ENCODE measurements at places on chromosomes 2 and 18. TPM values are rescaled to one million over a fixed set of nuclear protein-coding genes. Genes with fewer than 3 reads are reported as not detected.
A peak's percentile ranks its signal among the peaks of the same experiment; 100 is the strongest.

DNA sequence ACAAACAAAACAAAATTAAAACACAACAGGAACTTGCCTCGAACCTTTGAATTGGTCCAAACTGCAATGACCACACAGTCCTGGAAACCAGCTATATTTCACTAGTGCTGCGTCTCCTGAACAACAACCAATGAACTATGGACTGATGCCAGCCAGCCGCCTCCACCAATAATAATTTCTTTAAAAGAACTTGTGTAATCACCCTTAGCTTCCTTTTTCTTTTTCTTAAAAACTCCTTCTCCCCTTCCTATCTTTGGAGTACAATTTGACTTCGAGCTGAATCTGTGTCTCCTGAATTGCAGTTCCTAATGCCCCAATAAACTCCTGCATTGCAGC, 1.6 kb upstream of the CXXC1 start:
- no peak for DNase-seq

DNA sequence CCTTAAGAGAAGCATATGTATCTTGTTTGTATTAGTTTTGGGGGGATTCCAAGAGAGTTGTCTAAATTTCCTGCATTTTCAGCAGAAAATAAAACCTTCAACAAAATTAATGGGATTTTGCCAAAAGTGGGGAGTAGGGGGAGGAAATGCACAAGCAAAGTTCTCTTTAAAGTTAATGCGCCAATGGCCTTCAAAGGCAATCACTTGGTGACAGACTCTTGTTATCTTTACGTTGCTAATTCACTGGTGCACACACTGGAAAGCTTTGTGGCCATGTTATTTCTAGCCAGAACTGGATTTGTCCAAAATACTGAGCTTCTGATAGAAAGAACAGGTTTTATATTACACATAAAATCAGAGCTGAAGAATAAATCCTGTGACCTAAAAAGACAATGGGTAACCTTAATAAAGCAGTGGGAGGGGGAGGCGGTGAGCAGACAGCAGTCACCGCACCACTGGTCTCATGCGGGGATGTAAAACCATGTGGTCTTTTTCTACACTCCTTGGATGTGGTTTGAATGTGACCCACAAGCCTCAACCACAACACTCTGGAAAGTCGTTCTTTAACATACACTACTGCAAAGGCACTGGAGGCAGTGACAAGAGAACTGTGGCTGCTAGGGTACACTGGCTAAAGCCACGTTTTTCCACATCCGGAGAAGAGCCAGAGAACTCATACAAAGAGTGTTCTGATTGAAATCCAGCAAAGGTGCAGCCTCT, 176.9 kb upstream of the SMAD7 start:
- DNase-seq: no peak

DNA sequence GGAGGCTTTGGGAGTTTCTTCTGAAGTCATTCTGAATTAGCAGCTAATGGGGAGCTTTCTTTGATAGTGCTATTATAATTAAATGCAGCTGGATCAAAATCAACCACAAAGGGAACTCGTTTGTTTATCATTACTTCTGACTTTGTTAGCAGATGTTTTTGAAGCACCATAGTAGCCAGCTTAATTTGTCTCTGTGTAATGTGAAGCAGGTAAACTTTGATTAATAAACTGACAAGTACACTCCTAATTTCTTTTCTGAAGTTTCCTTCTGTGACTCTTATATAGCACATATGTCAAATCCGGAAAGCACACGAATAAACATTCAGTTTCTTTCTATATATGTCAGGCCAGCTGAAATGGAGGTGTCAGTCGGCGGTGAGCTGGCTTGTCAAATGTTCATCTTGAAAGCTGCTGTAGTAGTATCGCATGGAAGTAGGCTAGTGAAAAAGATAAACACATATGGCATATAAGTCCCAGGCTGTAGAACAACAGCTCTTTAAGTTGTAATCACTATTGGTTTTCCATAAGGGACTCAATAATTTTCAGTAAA, 451.9 kb upstream of the ZEB2 start:
- no peak for DNase-seq

The GPR75 gene
- 1.0 TPM for total RNA-seq

The MYL1 gene
- not detected for total RNA-seq

- no peak for DNase-seq
Measured at GRCh38 chr2:154233231-154233630, 361.5 kb downstream of the GALNT13 start.

GRCh38 chr2:226136739-226137138, 662.9 kb downstream of the IRS1 start:
- DNase-seq: no peak

DNA sequence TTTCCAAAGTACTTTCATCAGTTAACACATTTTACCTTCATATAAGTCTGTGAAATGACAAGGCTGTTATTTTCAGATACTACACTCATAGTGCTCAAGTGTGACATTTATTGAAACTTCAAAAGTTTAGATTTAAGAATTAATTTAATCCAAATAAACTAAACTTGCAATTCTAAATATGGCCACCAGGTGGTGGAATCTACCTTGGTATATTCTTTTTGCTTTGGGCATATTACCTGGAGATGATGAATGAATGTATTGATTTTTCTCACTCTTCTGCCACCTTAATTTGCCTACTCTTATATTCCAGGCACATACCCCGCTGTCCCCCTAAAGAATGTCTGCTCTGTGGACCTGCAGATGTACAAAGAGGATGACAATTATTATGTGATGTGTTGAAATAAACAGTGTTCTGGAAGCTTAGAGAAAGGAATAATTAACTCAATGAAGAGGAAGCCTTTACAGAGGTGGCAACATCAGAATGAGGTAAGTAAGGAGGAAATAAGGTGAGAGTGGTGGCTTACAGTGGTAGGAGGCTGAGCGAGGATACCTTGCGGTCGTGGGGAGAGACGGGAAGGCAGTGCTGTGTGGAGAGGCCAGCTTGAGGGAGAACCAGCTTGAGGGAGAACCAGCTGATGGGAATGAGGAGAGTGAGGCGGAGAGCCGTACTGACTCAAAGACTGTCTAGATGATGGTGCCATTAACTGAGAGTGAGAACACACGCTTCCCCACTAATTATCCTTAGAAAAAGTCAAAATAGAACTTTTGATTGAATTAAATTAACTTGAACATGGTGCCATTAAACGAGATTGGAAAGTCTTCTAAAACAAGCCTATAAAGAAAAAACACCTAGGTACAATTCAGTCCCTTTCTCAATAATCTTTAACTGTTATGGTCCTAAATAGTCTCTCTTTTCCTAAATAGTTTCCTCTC, 179.5 kb downstream of the CELF4 start:
- DNase-seq: peak; percentile 35

- no peak for DNase-seq
Measured at GRCh38 chr2:139217641-139218040, 437.5 kb upstream of the NXPH2 start.

DNA sequence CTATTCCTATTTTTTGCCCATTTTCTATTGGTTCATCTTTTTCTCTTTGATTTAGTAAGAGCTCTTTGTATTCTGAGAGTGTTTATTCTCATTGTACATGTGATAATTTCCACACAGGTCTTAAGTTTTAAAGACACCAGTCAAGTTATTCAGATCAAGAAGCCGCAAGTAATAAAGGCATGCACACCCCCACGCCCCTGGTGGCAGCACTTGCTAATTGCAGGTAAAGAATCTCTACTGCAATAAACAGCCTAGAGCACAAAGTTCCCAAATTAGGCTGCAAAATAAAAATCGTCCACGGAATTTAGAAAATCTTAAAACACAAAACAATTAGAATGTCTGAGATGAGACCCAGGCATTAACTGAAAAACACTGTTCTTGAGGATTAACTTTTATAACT, 45.2 kb downstream of the ST3GAL5 start:
- no peak for DNase-seq

- no peak for DNase-seq
Measured at GRCh38 chr2:220393711-220394110, 766.3 kb downstream of the SLC4A3 start.

- DNase-seq: no peak
Measured at GRCh38 chr2:31388736-31389135, 25.8 kb downstream of the XDH start.

The SIX2 gene
- total RNA-seq: 0.37 TPM

DNA sequence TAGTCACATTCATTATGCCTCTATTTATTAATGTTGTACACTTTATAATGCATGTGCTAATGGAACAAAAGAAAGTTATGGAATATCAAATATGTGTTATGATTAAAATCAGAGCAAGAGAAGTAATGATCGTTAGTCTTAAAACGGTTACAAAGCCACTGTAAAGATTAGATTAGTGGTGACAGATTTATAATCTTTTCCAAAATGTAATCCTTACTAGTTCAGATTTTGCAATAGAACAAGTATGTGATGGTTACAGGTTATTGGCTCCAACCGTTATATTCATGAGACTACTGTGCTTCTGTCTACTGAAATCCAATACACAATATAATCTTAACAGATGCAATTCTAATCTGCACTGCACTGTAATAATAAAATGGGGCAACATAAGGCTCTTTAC, 180.6 kb downstream of the ZNF521 start:
- DNase-seq: no peak

DNA sequence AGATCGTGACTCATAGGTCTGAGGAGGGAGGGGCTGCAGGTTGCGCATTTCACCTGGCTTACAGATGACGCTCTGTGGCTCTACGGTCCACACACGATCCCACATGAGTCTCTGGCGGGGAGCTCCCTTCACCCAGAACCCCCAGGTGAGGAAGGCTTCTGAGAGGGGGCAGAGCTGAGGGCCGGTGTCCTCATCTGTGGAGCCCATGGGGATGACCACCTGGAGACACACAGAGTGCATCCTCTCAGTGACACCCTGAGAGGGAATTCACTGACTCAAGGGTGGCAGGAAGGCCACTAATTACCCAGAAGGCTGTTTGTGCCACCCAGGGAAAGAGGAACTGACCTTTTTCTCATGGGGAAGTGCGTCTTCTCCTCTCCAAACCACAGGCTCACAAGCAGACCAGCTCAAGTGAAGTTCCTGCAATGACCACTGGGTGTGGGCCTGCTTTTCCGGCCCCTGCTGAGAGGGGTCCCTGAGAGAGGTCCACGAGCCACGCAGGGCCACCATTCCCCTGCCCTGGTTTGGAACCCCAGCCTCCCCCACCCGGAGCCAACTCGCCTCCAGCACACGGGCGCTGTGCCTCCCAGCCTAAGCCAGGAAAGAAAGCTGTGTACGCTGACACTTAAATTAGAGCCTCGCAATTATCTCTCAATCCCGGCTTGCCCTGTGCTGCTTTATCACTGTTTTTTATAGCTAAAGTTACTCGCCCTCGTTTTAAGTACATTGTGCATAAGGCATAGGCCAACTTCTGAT, 114.1 kb downstream of the BCL11A start:
- DNase-seq: no peak

The STPG4 gene
- not detected for total RNA-seq

GRCh38 chr18:46099463-46099862, 1.4 kb upstream of the ATP5F1A start:
- DNase-seq: no peak

- DNase-seq: no peak
Measured at GRCh38 chr2:26754972-26755670, 9.0 kb upstream of the SLC35F6 start.

- no peak for DNase-seq
Measured at GRCh38 chr18:41145516-41145915, 809.5 kb upstream of the PIK3C3 start.

The SGO2 gene
- 17.3 TPM for total RNA-seq

GRCh38 chr2:27721884-27722485, 49.5 kb upstream of the MRPL33 start:
- DNase-seq: peak; percentile 44

The RIT2 gene
- 0.37 TPM for total RNA-seq

Data from M059J (cell line).